ENCODE measurements at places on chromosomes 16 and 17. TPM values are rescaled to one million over a fixed set of nuclear protein-coding genes. Genes with fewer than 3 reads are reported as not detected.

- DNase-seq: no peak
Observed at GRCh38 chr17:75885431-75885830, 7.0 kb upstream of the TRIM47 start.

DNA sequence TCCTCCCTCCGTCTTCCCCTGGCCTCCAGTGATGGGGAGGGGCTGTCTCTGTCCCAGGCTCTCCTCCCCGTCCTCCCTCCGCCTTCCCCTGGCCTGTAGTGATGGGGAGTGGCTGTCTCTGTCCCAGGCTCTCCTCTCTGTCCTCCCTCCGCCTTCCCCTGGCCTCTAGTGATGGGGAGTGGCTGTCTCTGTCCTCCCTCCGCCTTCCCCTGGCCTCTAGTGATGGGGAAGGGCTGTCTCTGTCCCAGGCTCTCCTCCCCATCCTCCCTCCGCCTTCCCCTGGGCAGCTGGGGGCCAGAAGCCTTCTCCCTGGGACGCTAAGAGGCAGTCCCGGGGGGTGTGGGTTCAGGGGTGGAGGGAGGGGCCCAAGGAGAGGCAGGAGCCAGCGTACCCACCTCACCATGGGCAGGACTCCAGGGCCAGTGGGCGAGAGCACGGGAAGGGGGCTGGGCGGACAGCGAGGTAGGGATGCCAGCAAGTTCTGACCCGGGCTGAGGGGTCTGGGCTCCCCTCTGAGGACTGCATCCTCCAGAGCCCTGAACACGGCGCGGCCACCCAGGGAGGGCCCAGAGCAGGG, 14.8 kb downstream of the UTS2R start:
- no peak for DNase-seq

DNA sequence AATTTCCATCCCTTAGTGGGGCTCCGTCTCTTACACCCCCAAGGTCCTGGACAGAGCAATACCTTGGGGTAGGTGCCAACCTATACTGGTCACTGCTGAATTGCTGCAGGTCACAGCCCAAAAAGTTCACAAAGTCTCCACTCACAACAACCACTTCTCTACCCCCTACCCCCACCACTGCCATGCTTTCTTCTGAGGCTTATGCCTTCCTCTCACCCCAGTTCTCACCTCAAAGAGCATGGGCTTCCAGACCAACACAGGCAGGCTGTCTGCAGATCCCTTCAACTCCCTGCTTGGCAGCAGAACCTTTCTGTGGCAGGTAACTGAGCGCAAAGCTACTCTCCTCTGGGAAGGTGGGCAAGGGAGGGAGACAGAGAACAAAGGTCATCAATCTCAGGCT, 35.5 kb downstream of the C16orf78 start:
- DNase-seq: no peak

ALOX12 gene
- total RNA-seq: 1.4 TPM

GRCh38 chr17:61862105-61862574, 1.2 kb downstream of the BRIP1 start:
- peak; percentile 44 for DNase-seq

PYDC1 gene
- total RNA-seq: not detected

- DNase-seq: no peak
Observed at GRCh38 chr17:5642752-5643151, 58.4 kb upstream of the NLRP1 start.

GRB7 gene
- total RNA-seq: 21.2 TPM

DNA sequence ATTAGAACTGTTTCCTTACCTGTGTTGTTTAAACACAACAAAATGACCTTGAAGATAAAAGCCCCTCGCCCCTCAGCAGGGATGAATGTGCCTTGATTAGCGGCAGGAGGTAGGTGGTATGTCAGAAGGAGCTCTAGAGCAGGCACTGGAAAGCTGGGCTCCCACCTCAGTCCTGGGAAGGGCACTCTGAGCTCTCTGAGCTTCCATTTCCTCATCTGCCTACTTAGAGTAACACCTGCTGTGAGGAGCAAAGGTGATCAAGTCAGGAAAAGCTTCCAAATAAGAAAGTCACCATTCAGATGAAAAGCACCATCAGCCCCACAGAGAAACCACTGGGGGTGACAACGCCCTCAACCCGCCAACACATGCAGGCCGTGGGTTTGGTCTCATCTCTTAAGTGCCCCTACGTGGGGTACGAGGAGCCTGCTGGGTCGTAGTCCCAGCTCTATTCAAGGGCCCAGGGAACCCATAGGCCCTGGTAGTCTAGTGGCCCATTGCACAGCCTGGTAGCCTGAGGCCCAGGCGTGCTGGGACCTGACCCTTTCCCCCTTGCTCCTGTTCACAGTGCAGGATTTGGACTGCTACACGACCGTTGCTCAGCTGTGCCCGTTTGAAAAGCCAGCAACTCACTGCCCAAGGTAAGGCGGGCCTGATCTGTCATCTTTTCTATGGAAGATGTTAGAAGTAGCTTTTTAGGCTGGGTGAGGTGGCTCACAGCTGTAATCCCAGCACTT, 57.3 kb downstream of the CRISPLD2 start:
- no peak for DNase-seq

GRCh38 chr16:66306366-66307150, 59.9 kb upstream of the CDH5 start:
- no peak for DNase-seq

GRCh38 chr17:7781429-7781828, 52.6 kb upstream of the KDM6B start:
- DNase-seq: peak; percentile 69

DNA sequence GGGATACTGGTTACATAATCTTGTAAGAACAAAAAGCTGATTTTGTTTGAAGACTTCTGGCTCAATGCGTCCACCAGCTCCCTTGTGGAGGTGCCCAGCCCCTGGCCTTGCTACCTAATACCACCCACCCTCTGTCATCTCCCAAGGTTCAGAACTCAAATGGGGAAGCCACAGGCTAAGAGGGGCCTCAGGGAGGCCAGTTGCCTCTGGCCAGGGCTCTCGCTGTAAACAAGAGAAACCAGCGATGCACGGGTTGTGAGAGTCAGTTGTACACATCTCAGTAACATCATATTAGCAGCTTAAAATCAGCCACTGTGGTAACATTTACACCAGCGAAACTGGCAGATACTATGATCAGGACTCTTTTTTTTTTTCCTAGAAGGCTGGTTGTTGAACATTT, 6.0 kb downstream of the TEKT5 start:
- DNase-seq: no peak

KREMEN2 gene
- total RNA-seq: 1.3 TPM

- DNase-seq: no peak
Observed at GRCh38 chr16:68300734-68301459, 9.8 kb downstream of the SLC7A6OS start.

GRCh38 chr17:80000981-80001775, 34.5 kb downstream of the TBC1D16 start:
- DNase-seq: no peak

PIK3R5 gene
- total RNA-seq: 1.7 TPM

- no peak for DNase-seq
Observed at GRCh38 chr17:8965394-8966168, at the start of gene PIK3R5. PIK3R5 (minus strand) TSS chr17:8965707; CDS start chr17:8911494, 54,213 bp downstream.

DNA sequence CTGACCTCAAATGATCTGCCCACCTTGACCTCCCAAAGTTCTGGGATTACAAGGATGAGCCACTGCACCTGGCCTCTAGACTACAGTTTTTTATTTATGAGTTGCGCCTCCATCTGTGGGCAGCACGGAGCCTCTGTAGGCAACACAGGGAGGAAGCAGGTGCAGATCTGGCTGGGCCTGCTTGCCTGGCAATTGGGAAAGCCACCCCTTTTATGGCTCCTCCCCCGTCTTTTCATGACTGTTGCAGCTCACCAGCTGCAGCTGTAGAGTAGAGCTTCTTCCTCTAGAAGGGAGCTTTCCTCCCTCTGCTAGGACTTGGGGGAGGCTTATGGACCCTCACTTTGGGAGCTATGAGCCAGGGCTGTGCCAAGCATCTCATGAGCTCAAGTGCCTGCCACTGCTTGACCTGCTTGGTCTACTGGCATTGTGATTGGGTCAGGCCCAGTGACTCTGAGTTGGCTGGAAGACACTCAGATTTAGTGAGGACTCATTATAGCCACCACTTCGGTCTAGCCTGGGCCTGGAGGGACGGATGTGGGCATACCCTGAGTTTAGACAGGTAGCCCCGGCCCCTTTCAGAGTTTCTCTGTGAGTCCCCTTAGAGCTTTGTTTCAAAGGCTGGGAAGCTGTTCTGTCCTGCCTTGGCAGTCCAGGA, 6.9 kb upstream of the SLC7A6 start:
- no peak for DNase-seq

KRTAP3-1 gene
- not detected for total RNA-seq

DNA sequence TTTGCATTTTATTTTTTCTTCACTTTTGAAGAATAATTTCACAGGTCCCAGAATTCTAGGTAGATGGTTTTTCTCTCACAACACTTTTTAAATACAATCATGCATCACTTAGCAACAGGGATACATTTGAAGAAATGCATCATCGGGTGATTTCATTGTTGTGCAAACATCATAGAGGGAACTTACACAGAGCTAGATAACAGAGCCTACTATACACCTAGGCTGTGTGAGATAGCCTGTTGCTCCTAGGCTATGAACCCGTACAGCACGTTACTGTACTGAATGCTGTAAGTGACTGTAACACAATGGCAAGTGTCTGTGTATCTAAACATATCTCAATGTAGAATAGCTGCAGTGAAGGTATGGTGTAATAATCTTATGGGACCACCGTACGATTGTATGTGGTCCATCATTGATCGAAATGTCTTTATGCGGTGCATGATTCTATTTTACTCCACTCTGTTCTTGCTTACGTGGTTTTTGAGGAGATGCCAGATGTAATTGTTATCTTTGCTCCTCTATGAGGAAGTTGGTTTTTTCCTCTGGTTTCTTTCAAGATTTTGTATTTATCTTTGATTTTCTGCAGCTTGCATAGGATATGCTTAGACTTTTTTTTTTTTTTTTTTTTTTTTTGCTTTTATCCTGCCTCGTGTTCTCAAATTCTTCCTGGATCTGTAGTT, 35.5 kb upstream of the TMEM92 start:
- DNase-seq: no peak

DNA sequence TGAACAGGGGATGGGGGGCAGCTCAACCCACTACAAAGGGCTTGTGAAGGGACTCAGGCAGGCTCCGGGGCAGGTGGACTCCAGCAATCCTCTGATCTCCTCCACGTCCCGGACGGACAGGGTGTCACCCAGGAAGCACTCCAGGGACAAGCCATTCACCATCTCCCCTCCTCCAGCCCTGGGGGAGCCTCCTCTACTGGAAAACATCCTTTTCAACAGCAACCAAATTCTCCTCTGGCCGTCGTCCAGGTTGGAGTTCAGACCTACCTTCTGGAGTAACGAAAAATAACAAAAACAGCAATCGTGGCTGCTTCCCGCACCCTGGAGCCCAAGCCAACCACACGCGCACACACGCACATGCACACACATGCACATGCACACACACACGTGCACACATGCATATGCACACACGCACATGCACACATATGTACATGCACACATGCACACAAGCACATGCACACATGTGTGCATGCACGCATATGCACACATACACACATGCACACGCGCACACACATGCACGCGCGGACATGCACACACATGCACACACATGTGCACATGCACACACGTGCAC, 8.9 kb upstream of the RBFOX3 start:
- no peak for DNase-seq

DNA sequence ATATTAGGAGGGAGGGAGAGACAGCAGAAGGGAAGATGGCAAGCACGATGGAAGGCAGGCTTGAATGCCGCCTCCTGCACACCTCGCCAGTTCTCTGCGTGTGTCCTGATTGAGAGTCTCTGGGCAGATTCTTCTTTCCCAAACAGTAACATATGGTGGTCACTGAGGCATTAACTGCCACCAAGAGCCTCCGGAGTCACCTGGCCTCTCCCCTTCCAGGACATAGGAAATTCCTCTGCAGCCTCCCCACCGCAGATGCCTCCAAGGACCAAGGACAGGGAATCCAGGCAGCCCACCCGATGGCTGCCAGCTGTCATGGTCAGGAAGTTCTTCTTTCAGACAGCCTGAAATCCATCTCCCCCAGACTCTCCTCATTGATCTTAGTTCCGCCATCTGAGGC, 149.3 kb downstream of the ENGASE start:
- no peak for DNase-seq

GRCh38 chr17:51888816-51889215, 269.7 kb downstream of the CA10 start:
- DNase-seq: no peak

GRCh38 chr16:17769065-17769464, 298.3 kb upstream of the XYLT1 start:
- DNase-seq: no peak

GRCh38 chr17:48593126-48593829, at the start of gene HOXB5:
HOXB5 (minus strand) TSS chr17:48593779; CDS start chr17:48593682, 97 bp downstream.
- no peak for DNase-seq

Data from kidney epithelial cell (primary cell).